Large intestine (tissue), 12 donors: ENCODE measurements at places on chromosomes 12 and 14. TPM values are rescaled to one million over a fixed set of nuclear protein-coding genes. Genes with fewer than 3 reads are reported as not detected.
A peak's percentile ranks its signal among the peaks of the same experiment; 100 is the strongest.

RPL10L gene
- 0.70 TPM for polyA plus RNA-seq

CLIP1 gene
- 37.3 TPM for polyA plus RNA-seq

ADAM20 gene
- polyA plus RNA-seq: 0.06 TPM

KRT3 gene
- not detected for polyA plus RNA-seq

CNIH1 gene
- 196 TPM for polyA plus RNA-seq

CLEC2A gene
- polyA plus RNA-seq: not detected

GRCh38 chr14:22456421-22456820 is 132.6 kb downstream of the DAD1 start:
- peaks cover 6% of the 10 kb centered on the region for H3K27me3 ChIP-seq
- H3K36me3 ChIP-seq: no peaks in the 10 kb centered on the region
- no peak overlapping the region for H3K4me3 ChIP-seq
- no peak for DNase-seq
- H3K4me1 ChIP-seq: no peaks in the 10 kb centered on the region

HCAR2 gene
- 2.6 TPM for polyA plus RNA-seq

GRCh38 chr14:66652525-66653106 is 144.7 kb downstream of the GPHN start:
- H3K4me3 ChIP-seq: no peak overlapping the region
- no peak for DNase-seq
- H3K27ac ChIP-seq: no peak overlapping the region

DNA sequence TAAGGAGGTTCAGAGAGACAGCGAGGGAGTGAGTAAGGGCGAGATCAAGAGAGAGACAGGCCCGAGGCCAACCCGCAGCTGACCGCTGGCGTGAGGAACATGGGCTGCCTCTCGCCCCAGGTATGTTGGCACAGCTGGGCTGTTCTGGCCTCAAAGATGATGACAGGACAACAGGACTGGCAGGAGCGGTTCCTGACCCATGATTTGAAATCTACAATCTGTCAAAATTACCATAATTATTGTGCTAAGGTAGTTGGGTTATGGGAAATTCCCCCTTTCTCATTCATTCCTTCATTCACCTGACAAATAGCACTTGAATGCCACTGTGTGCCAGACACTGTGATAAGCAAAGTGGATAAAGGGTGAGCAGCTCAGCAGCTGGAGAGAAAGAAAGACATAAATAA is 5.1 kb upstream of the ENDOU start:
- no peak overlapping the region for H3K4me3 ChIP-seq
- H3K4me1 ChIP-seq: peaks cover 3% of the 10 kb centered on the region
- H3K27ac ChIP-seq: no peak overlapping the region
- no peak for DNase-seq
- H3K36me3 ChIP-seq: no peaks in the 10 kb centered on the region

DNA sequence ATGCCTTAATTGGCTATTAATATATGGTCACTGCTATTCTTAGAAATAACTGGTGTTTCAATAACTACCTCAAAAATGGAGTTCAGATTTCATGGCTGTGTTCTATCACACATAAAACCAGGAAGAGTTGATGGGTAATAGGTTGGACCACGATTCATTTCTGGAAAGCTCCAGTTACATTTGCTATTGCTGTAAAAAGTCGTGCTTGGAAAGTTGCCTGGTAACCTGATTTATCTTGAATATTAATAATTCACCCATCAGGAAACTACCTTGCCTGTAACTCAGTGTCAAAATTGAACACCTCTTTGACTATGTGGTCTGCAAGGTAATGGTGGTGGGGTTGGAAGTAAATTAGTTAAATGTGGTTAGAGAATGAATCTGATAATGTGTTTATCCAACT is 104.7 kb upstream of the IFNG-AS1 start:
- H3K4me1 ChIP-seq: peaks cover 4% of the 10 kb centered on the region
- no peak overlapping the region for H3K27ac ChIP-seq
- no peak overlapping the region for H3K4me3 ChIP-seq
- no peaks in the 10 kb centered on the region for H3K27me3 ChIP-seq
- DNase-seq: no peak

DNA sequence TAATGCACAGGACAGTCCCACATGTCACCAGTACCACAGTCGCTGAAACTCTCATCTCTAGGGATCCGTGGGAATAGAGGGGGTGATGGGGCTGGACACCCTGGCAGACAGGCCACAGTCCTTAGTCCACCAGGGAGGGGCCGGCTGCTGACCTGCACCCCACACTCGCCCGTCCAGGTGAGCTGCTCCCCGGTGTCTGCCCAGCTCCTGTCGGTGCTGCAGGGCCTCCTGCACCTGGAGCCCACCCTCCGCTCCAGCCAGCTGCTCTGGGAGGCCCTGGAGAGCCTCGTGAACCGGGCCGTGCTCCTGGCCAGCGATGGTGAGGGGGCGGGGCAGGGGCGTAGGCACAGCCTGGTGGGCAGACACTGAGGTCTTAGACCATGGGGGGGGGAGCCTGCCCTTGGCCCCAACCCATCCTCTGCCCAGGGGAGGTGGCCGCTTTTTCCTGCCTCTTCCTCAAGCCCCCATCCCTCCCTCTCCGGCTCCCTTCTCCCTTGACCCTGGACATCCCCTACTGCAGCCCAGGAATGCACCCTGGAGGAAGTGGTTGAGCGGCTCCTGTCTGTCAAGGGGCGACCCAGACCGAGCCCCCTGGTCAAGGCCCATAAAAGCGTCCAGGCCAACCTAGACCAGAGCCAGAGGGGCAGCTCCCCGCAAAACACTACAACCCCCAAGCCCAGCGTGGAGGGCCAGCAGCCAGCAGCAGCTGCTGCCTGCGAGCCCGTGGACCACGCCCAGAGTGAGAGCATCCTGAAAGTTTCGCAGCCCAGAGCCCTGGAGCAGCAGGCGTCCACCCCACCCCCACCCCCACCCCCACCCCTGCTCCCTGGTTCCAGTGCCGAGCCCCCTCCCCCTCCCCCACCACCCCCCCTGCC is 17.1 kb upstream of the ADSS1 start:
- H3K27me3 ChIP-seq: no peaks in the 10 kb centered on the region
- no peak for DNase-seq
- no peak overlapping the region for H3K27ac ChIP-seq
- peaks cover 72% of the 10 kb centered on the region for H3K36me3 ChIP-seq
- no peaks in the 10 kb centered on the region for H3K4me1 ChIP-seq

KRT73 gene
- polyA plus RNA-seq: 0.97 TPM

- no peak for DNase-seq
- no peak within 1 kb of the TSS for H3K27ac ChIP-seq
- H3K36me3 ChIP-seq: no peaks in the 10 kb centered on the region
- no peaks in the 10 kb centered on the region for H3K4me1 ChIP-seq
- no peak within 1 kb of the TSS for H3K4me3 ChIP-seq
These were observed at the start of gene OR4Q3 for GRCh38 chr14:19743256-19743655. Gene OR4Q3 (plus strand): TSS chr14:19743571.

KRT79 gene
- not detected for polyA plus RNA-seq

- H3K4me3 ChIP-seq: no peak overlapping the region
- DNase-seq: peak; percentile 57
- H3K27me3 ChIP-seq: no peaks in the 10 kb centered on the region
- H3K4me1 ChIP-seq: no peaks in the 10 kb centered on the region
- no peak overlapping the region for H3K27ac ChIP-seq
- no peaks in the 10 kb centered on the region for H3K36me3 ChIP-seq
These were observed 56.1 kb downstream of the BMP4 start for GRCh38 chr14:53900499-53900898.

DNA sequence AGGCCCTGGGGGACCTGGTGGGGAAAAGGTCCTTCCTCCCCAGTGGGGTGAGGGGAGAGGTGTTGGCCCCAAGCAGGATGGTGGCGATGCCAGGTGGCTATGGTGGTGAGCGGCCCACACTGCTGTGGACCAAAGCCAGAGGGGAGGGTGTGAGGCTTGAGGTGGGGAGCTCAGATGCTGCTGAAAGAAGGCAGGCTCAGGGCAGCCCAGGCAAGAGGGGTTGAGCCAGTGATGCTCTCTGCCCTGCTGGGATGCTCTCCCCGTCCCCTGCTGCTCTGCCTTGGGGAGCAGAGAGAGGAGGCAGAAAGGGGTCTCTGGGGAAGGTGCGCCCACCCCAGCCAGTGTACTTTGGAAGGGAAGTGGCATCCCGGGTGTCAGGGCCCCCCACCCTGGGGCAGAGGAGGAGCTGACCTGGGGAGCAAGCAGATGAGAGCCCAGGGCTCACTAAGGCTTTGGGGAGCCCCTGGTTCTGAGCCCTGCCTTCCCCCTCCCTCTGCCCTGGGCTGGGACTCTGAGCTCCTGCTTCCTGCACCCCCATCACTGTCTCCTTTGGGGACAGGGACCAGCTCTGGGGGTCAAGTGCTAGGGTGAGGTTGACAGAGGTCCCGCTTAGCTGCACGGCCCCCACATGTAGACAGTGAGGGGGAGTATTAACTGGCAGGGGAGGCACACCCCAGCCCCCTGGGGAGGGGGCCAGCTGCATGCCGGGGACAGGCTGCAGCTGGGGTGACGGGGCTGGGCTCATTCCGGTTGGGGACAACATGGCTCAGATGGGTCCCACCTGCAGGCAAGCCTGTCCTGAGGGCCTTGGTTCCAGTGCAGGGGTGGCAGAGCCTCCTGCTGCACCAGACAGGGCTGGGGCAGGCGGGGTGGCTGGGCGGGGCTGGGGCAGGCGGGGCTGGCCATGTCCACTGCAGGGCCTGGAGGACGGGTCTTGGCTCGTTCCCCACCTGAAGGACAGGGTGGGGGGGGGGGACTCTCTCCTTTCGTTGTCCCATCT is 124.4 kb downstream of the KIF26A start:
- no peaks in the 10 kb centered on the region for H3K27me3 ChIP-seq
- no peaks in the 10 kb centered on the region for H3K36me3 ChIP-seq
- no peaks in the 10 kb centered on the region for H3K4me1 ChIP-seq
- no peak overlapping the region for H3K27ac ChIP-seq
- DNase-seq: no peak

GRCh38 chr12:132284071-132284826 is 45.1 kb downstream of the GALNT9 start:
- H3K27me3 ChIP-seq: peaks cover 70% of the 10 kb centered on the region
- H3K27ac ChIP-seq: no peak overlapping the region
- no peak overlapping the region for H3K4me3 ChIP-seq
- no peaks in the 10 kb centered on the region for H3K36me3 ChIP-seq

DNA sequence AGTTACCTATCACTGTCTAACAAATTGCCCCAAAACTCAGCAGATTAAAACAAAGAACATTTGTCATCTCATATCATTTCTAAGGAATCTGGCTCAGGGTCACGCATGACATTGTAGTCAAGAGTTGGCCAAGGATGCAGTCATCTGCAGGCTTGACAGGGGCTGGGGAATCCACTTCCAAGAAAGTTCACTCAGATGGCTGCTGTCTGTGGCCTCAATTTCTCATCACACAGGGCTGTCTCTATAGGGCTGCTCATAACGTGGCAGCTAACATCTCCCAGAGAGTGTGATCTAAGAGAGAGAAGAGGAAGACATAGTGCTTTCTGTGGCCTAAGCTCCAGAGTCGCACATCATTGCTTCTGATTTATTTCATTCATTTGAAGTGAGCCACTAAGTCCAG is 17.0 kb upstream of the IL22 start:
- H3K27ac ChIP-seq: no peak overlapping the region
- no peak overlapping the region for H3K4me3 ChIP-seq

- H3K4me3 ChIP-seq: no peak overlapping the region
- no peak for DNase-seq
- H3K27me3 ChIP-seq: no peaks in the 10 kb centered on the region
- no peaks in the 10 kb centered on the region for H3K4me1 ChIP-seq
These were observed 19.4 kb downstream of the NAV3 start for GRCh38 chr12:77850129-77850528.

- no peak overlapping the region for H3K27ac ChIP-seq
- peaks cover 11% of the 10 kb centered on the region for H3K27me3 ChIP-seq
- no peaks in the 10 kb centered on the region for H3K36me3 ChIP-seq
- H3K4me1 ChIP-seq: peaks cover 16% of the 10 kb centered on the region
- no peak for DNase-seq
- H3K4me3 ChIP-seq: no peak overlapping the region
These were observed 2.5 kb upstream of the SSH1 start for GRCh38 chr12:108859923-108860291.

DDN gene
- polyA plus RNA-seq: 0.43 TPM

GRCh38 chr12:997505-997904 is 6.5 kb downstream of the ERC1 start:
- H3K4me3 ChIP-seq: no peak overlapping the region
- DNase-seq: no peak
- peaks cover 5% of the 10 kb centered on the region for H3K36me3 ChIP-seq
- H3K4me1 ChIP-seq: peaks cover 2% of the 10 kb centered on the region
- H3K27ac ChIP-seq: no peak overlapping the region

GRCh38 chr14:53663709-53664108 is 292.9 kb downstream of the BMP4 start:
- no peak overlapping the region for H3K4me3 ChIP-seq
- no peaks in the 10 kb centered on the region for H3K36me3 ChIP-seq
- peak; percentile 25 for DNase-seq
- H3K27ac ChIP-seq: no peak overlapping the region
- peaks cover 4% of the 10 kb centered on the region for H3K4me1 ChIP-seq

- peaks cover 11% of the 10 kb centered on the region for H3K4me1 ChIP-seq
- DNase-seq: no peak
- no peaks in the 10 kb centered on the region for H3K36me3 ChIP-seq
- no peak overlapping the region for H3K27ac ChIP-seq
These were observed 223.7 kb downstream of the ZFP36L1 start for GRCh38 chr14:68568907-68569897.

GRCh38 chr12:125330645-125331341 is 265.6 kb downstream of the AACS start:
- H3K4me3 ChIP-seq: peak overlapping the region; percentile 19
- H3K27me3 ChIP-seq: peaks cover 18% of the 10 kb centered on the region
- peak; percentile 39 for DNase-seq

- DNase-seq: no peak
- no peak overlapping the region for H3K4me3 ChIP-seq
- H3K4me1 ChIP-seq: no peaks in the 10 kb centered on the region
- H3K36me3 ChIP-seq: no peaks in the 10 kb centered on the region
- no peak overlapping the region for H3K27ac ChIP-seq
These were observed 373.5 kb downstream of the PAWR start for GRCh38 chr12:79317179-79317847.

DNA sequence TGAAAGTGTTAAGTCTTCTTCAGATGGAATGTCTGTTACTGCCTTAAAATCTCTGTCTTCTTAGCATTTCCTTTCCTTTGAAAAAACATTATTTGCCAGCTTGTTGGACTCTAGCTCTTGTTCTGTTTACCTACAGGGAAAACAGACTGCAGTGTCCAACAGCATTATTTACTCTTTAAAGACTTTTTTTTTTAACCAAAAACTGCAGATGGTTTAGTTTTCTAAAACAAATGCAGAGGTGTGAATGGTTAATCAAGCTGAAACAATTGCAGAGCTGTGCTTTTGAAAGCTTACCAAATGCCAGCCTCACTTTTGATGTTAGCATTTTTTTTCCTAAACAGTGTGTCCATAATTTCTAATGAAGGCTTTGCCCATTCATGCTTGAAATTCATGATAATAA is 323.3 kb downstream of the TMEM117 start:
- DNase-seq: no peak
- H3K4me3 ChIP-seq: no peak overlapping the region
- H3K27ac ChIP-seq: no peak overlapping the region

GRCh38 chr14:66540038-66540437 is 32.1 kb downstream of the GPHN start:
- no peak overlapping the region for H3K4me3 ChIP-seq
- no peaks in the 10 kb centered on the region for H3K4me1 ChIP-seq
- DNase-seq: no peak
- H3K36me3 ChIP-seq: no peaks in the 10 kb centered on the region
- no peak overlapping the region for H3K27ac ChIP-seq

MYO1H gene
- polyA plus RNA-seq: 1.0 TPM

RHOJ gene
- 20.7 TPM for polyA plus RNA-seq

- no peaks in the 10 kb centered on the region for H3K4me1 ChIP-seq
- no peak overlapping the region for H3K27ac ChIP-seq
- H3K27me3 ChIP-seq: no peaks in the 10 kb centered on the region
- H3K36me3 ChIP-seq: no peaks in the 10 kb centered on the region
- no peak overlapping the region for H3K4me3 ChIP-seq
- DNase-seq: no peak
These were observed 42.1 kb downstream of the CCDC91 start for GRCh38 chr12:28232211-28232928.
